RPMI7951 (cell line): ENCODE measurements at places on chromosomes 5 and 9.

GRCh38 chr5:99105216-99105615 is 176.4 kb upstream of the CHD1 start:
- no peak for DNase-seq

- peak; percentile 58 for DNase-seq
These were observed 85.3 kb upstream of the ADRB2 start for GRCh38 chr5:148740966-148741742.

- peak; percentile 57 for DNase-seq
These were observed 68.5 kb upstream of the RAI14 start for GRCh38 chr5:34587355-34588241.

- no peak for DNase-seq
These were observed 55.4 kb upstream of the SGCD start for GRCh38 chr5:156271569-156271968.

DNA sequence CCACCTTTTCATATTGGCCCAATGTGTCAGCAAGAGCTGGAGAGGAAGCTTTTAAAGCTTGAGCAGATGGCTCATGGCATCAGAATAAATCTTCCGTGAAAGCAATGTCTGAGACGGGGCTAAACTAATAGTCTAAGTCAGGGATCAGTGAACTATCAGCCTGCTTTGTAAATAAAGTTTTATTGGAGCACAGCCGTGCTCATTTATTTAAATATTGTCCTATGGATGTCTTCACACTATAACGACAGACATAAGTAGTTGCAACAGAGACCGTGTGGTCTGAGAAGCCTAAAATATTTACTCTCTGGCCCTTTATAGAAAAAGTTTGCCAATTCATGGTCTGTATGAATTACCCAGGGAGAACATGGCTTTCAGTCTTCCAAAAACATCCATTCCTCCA is 85.6 kb upstream of the SLC44A1 start:
- DNase-seq = no peak

DNA sequence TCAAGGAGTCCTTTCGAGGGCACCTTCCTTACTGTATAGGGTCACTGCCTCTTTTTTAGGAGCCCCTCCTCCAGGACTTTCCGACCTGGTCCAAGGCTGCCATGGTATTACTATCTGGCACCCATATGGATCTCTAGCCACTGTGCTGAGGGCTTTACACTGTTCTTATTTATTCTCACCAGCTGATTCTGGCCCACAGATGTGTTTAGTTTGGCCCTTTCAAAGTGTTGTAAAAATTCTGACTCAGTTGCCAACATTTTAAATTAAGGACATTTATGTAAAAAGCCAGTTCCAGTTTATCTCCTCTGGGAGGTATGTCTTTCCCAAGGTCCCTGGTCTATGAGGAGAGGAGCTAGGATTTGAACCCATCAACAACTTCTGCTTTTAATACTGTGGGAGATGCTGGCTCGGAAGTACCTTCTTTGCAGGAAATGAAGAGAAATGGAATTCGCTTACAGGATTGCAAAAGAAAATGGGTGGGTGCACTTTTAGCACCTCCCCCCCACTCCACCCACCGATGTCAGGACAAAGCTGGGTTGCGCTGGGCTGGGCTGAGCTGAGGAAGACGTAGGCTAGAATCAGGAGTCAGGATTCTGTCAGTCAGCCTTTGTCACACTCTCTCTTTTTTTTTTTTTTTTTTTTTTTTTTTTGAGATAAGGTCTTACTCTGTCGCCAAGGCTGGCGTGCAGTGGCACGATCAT is 7.8 kb downstream of the JADE2 start:
- DNase-seq = no peak

DNA sequence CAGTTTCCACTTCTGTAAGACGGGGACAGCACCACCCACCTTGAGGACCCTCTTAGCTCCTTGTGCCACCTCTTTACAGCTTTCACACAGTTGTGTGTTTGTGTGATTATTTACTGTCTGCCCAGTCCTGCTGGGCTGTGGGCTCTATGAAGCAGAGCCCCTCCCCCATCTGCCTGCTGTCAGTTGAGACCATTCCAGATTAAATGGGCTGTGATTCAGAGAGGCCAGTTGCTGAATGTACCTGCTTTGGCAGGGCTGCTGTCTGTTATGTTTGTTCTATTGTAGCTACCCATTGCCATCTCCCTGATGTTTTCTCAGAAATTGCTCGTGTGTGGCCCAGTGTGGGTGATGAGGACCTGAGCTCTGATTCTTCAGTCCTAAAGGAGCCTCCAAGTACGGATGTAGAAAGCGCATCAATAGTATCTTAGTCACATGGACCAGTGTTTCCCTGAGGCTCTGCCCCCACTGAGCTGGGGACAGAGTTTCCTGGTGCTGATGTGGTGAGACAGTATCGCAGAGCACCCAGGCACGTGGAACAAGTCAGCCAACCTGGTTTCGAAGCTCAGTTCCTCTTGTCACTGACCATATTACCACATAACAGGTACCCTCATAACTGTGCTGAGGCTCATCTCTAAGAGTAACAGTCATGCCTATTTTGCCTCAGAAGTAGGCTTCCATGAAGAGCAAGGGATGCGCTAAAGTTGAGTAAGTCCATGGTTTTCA is 3.7 kb downstream of the ANGPTL2 start:
- no peak for DNase-seq

- no peak for DNase-seq
These were observed 400.9 kb upstream of the MEF2C start for GRCh38 chr5:89283728-89284493.

DNA sequence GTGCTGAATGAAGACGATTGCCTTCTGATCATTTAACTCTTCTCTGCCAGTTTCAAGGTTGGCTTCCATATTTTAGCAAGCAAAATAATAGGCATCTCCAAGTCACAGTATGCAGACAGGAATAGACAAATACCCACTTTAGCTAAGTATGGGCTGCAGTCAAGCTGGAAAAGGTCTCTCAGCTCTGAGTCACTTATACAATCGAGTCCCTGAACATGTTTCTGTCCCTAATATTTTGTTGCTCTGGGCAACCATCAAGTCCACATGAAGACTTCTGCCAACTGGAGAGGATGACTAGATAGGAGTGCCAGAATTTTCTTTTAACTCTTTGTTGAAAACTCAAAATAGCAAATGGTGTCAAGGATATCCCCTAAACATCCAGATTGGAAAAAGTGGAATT is 575.3 kb downstream of the RAB3C start:
- DNase-seq = peak; percentile 61

DNA sequence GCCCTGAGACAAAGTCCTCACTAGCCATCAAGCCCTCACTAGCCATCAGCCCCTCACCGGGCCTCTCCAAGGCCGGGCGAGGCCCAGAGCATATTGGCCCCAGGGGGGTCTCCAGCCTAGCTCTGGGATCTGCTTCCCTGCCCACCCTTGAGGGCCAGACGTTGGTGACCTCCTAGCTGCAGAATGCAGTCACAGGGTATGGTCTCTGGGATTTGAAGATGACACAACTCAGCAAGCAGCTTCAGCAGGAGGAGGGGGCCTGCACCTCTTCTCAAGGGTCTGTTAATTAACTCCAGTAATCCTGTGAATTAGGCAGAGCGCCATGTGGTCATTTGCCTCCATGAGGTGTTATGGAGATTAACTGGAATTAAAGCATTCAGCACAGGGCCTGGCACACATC is 116.9 kb upstream of the SPOCK1 start:
- no peak for DNase-seq

GRCh38 chr5:84779186-84779585 is 394.5 kb upstream of the EDIL3 start:
- no peak for DNase-seq

DNA sequence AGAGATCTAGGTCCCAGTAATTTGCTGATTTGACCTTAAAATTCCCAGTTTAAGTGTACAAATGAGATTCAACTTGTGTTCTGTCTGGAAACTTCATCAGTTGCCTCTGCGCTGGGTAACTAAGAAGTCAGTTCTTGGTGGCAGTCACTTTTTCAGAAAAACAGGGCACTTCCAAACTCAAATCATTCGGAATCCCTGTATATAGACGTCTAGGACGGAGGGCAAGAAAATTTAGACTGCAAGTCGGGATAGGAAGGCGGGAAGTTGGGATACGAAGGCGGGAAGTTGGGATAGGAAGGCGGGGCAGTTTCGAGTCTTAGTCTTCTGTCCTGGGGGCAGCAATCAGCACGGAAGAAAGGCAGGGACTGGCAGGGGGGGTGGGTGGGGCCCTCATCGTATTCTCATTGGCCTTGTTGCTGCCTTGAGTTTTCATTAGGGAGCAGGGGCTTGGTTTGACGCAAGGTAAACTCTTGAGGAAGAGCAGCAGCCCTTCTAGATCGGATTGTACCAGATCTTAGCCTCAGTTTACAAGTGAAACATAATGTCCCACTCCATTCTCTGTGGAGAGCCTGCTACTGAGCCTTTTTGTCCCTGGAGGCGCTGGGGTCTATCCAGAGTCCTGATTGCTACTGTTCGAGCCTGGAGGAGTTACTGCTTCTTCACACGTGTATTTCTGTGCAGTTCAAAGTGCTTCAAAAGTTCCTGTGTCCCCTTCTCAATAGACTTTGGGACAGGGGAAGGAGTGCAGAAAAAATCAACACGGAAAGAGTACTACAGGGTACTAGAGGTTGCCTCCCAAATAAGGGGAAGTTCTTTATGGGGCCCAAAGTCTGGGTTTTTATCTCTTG is 2.7 kb upstream of the PURA start:
- DNase-seq = peak; percentile 68

GRCh38 chr5:150751096-150751891 is 7.5 kb downstream of the DCTN4 start:
- no peak for DNase-seq
